ENCODE measurements at places on chromosomes 1 and 21.

DNA sequence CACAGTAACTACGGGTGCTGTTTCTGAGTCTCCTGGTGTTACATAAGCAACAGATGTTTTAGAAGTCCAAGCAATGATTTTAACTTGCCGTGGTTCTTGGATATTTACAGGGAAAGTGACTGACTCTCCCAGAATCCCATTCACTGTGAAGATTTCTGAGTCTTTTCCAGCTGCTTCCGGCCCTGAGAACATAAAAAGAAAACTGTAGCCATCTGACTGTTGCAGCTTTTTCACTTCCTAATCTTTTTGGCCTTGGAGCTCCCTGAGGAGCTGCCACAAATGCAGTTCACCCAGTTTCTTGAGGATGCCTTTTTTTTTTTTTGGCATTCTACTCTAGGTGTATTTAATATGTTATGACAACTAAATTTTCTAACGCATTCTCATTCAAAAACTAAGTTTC is 13.7 kb downstream of the CD84 start:
- DNase-seq, result no peak

DNA sequence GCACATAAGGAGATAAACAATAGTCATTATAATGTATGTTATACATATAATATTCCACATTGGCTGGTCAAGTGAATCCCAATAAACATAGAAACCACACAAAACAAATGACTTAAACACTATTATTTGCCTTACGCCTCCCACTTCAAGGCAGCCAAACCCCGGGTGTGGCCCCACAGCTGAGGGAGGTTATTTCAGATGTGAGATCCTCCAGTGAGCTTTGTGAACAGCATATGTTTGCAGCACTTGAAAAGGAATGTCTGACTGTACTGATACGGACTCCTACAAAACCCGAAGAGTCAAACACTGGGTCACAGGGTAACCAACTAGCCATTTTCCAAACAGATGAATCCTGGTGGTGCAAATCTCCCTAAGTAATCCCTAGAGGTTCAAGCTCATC is 27.1 kb upstream of the DISP1 start:
- DNase-seq, result no peak

DNA sequence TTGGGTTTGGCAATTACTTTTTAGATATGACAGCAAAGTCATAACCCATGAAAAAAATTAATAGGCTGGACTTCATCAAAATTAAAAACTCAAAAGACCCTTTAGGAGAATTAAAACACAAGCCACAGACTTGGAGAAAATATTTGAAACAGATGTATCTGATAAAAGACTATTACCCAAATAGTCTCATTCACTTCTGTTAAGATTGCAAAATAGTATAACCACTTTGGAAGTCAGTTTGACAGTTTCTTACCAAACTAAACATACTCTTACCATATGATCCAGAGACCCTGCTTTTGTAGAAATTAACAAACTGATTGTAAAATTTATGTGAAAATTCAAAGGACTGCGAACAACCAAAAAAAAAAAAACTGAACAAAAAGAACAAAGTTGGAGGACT is 32.5 kb upstream of the SLC44A3 start:
- no peak for DNase-seq

GRCh38 chr1:214455479-214455878 is 95.9 kb downstream of the PTPN14 start:
- no peak for DNase-seq

DNA sequence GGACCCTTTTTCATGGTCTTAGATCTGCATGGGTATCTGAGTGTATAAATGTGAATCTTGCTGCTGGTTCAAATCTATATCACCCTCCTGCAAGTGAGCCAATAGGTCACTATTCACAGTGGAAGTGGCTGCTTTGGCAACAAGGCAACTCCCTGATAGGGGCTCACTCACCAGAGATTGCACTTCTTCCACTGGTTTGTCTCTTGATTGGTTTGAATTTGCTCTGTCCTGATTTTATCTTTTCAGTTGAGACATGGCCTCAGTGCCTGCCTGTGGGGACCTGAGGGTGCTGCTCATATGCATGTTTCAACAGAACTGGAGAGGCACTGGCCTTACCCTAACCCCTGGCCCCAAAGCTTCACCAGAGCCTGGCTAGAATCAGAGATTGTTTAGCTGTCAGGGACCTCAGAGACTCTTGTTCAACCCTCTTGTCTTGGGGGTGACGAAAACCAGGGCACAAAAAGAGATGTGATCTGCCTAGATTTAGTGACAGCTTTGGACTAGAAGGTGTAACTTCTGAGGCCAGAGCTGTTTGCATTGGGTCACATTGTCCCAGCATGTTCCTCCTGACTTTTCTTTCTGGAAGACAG is 16.9 kb downstream of the AVPR1B start:
- no peak for DNase-seq

DNA sequence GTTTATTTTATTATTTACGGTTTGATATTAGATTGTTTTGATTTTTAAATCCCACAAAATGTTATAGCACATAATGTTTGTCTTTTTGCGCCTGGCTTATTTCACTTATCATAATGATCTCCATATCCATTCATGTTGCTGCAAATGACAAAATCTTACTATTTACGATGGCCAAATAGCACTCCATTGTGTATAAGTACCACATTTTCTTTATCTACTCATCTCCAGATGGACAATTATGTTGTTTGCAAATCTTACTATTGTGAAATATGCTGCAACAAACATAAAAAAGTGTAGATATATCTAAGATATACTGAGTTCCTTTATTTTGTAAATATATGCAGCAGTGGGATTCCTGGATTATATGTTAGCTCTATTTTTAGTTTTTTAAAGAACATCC is 1568.3 kb downstream of the AMY1C start:
- no peak for DNase-seq

- no peak for DNase-seq
Observed at GRCh38 chr1:25431955-25432719, 1.4 kb downstream of the MACO1 start.

DNA sequence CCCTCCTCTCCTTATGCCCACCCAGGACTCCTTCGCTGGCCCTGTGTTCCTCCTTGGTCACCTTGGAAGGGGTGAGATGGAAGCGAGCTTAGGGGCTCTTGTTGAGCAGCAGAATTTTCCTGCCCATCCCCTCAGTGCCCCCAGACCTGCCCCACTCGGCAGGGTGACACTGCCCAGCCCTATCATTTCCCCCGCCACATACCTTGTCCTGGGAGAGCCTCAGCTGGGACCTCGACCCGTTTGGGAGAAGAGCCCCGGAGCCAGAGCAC is 1.4 kb upstream of the FNDC5 start:
- no peak for DNase-seq

GRCh38 chr21:33870768-33871167 is 44.8 kb downstream of the ATP5PO start:
- no peak for DNase-seq

DNA sequence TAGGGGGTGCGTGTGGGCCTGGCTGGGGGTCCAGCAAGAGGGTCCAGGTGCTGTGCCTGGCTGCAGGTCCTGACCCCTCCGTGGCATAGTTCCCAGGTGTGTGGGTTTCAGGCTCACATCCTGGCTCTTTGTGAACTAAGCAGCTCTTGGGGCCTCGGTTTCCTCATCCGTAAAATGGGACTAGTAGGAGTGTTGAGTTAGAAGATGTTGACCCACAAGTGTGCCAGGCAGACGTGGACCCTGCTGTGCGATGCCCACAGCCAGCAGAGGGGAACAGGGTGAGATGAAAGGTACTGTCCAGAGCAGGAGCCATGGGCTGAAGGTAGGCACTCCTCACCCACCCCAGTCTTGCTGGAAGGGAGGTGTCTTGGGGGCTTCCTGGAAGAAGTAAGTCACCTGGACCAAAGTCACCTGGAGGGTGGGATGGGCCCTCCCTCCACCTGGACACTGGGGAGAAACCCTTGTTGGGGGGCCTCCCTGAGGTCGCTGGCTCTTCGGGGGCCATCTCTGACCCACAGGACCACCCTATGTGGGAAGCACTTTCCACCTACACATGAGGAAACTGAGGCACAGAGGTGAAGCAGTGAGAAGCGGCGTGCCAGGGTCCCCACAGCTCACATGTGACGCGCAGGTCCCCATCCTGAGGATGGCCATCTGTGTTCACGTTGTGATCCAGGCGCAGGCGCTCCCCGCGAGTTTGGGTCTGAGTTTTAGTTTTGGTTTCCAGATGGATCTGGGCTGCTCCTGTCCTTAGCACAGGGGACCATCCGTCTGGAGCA is 1.4 kb downstream of the ARHGEF16 start:
- no peak for DNase-seq

DNA sequence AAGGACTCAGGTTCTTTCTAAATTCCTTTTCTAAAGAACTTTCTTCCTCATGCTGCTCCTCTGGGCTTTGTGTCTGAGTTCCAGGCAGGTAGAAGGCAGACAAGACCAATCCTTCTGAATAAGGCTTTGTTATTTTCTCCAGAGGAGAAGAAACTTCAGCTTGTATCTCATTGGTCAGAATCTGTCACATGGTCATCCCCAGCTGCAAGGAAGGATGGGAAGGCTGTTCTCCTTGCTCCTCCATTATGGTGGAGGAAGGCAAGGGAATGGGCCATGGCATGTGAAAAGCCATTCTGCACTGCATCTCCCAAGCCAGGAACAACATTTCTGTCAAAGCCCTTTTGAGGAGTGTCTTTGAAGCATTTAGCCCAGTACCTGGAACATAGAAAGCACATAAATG is 50.6 kb upstream of the NTPCR start:
- no peak for DNase-seq

DNA sequence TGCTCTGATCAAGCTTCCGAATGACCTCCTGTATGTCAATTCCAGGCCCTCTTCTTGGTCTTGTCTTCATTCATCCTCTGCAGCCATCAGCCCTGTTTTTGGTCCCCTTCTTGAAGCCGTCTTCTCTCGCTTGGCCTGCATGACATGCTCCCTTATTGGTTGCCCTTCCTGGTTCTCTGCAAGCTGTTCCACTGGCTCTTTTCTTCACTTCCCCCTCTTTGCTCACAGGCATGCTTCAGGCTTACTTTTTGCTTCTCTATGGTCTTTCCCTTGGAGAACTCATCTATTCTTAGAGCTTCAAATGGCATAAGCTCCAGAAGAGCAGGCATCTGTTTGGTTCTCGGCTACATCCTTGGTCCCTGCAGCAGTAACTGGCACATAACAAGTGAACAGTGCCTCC is 38.8 kb downstream of the PDPN start:
- DNase-seq, result no peak

DNA sequence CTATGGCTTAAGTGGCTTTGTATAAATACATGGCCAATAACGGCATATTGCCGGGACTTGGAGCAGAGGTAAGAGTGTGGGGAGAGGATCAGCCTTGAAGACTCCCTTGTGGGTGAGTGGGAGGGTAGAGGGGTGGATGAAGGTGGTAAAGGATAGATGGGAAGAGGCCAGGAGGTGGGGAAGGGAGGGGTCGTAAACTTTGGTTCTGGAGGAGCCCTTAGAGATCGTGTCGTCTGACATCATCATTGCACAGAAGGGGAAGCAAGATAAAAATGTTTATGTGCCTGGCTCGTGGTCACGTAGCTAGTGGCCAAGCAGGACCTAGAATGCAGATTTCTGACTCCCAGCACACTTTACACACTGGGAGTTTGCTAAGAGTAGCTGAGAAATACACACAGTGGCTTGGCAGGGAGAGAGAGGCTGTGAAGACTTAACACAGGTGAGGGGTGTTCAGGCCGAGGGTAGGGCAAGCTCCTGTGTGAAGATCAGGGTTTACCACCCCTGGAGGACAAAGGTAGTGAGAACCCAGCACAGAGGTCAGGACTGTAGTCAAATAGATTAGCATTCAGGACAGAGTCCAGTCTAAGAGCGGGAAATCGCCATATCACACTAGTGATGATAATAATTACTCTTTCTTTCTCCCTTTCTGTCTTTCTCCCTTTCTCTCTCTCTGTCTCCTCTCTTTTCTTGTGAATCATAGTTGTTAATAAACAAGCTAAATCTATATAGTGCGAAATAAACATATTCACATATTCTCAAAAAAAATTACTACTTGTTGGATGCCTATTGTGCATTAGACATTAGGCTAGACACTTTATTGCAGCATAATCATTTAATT is 75.5 kb downstream of the LRRC8D start:
- no peak for DNase-seq

DNA sequence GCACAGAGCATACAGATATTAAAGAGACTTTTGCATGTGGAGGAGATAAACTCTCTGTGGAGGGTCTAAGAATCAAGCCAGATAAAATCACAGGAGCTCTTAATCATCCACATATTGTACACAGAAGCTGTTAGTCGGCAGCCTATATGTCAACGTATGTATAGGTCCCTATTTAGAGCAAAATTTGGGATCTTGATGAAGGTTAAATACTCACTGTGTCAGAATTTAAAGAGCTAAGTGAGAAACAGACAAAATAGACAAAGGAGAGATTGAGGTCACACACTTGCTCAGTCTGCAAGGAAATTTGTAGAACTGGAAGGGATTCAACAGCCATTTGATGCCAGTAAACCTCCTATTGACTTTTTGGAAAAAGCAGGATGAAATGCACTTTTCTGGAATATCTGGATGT is 4.1 kb upstream of the IRF2BP2 start:
- DNase-seq, result no peak

DNA sequence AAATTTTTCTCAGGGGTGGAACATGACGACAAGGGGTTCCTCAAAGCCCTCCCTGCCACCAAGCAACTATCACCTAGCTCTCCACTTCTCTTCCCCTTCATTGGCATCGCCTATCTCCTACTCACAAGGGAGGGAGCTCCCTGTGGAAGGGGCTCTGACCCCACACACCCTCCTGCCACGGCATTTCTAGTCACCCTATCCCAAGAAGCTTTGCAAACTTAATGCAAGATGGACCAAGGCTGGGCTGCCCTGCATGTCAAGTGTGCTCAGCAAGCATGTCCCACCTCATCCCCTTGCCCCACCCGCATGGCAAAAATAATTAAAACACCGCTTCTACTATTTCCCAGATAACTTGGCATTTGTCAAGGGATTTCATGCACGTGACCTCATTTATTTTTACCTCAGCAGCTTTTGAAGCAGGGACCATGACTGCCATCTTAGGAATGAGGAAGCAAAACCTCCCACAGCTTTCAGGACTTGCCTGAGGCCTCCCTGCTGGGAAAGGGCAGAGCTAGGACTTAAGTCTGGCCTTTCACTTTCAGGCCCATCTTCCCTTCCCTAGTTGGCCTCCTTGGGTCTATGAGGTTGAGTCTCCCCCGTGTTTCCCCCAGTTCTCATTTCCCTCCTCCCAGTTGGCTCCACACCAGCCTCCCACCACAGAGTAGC is 161.3 kb downstream of the TSEN15 start:
- no peak for DNase-seq

All from LNCaP clone FGC (cell line).